LoVo (cell line): ENCODE measurements at places on chromosomes 3 and 15.

DNA sequence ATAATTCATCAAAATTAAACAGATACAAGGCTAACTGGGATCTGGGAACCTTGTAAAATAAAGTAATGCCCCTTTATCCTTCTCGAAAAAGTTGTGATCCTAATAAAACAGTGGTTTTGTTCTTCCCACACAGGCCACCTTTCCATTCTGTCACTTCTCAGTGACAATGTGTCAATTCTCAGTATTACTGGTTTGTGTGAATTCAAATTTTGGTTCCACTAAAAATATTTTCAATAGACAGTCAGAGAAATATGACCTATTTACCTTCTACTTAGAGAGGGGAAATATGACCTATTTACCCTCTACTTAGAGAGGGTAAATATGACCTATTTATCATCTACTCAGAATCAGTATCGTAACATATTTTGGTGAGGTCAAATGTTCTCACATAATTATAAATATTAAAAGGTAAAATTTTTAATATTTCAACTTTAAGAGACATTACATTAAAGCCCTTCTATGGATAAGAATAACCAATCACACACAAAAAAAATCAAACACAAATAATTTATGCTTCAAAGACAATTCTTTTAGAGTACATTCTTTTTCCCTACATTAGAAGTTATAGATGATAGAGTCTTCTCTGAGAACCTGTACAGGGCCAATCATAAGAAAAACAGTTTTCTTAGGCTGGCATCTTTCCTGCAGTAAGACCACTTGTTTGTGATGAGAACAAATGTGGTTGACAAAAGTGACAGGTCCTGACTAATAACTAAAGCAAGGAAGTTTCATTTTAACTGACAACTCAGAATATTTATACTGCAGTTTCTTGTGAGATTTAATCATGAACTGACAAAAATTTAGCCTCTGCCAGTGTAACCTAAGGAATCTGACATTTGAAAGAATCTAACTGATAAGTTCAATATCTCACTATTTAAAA lies 323.3 kb downstream of the DIPK2A start:
- DNase-seq = no peak

DNA sequence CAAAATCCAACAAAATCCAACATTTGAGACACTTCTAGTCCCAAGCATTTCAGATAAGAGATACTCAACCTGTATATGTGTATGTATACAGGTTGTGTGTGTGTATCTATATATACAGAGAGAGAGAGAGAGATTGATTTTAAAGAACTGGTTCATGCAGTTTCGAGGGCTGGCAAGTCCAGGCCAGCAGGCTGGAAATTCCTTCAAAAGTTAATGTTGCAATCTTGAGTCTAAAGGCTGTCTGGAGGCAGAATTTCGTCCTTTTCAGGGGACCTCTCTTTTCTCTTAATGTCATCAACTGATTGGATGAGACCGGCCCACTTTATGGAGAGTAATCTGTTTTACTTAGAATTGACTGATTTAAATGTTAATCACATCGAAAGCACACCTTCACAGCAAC lies 199.6 kb upstream of the IL12A start:
- no peak for DNase-seq

DNA sequence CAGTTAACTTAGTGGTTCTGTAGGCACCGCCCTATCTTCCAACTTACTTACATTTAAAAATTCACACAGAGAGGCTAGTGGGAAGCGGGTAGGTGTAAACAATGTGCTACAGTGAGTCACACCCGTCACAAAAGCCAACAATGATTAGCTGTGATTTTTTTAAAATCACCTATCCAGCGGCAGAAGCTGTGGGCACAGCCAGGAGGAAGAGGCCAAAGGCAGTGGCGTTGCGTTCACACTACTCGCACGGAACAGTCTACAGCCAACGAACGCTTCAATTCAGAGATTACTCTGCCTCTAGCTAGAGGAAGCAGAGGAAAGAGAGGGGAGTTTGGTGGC lies 2.5 kb upstream of the NLGN1 start:
- peak; percentile 54 for DNase-seq

DNA sequence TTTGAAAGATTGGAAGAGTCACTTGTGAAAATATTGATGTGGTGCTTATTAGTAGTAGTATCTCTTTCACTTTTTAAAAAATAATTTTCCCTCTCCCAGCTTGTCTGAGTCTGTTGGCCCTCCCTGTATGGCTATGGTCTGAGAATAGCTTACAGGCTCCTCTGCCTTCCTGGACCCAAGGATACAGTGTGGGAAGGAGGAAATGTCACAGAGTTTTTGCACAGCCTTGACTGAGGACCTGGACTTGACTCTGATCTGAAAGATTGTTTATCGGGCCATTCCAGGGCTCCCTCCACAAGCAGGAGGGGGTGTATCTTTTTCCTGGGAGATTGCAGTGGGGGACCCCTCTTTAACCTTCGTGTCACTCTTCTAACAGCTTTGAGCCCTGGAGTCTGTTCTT lies 59.7 kb downstream of the TLNRD1 start:
- no peak for DNase-seq

- DNase-seq = no peak
Measured at GRCh38 chr15:66046751-66047150, 177.5 kb downstream of the RAB11A start.

- DNase-seq = no peak
Measured at GRCh38 chr3:67635806-67636205, 18.6 kb downstream of the SUCLG2 start.

DNA sequence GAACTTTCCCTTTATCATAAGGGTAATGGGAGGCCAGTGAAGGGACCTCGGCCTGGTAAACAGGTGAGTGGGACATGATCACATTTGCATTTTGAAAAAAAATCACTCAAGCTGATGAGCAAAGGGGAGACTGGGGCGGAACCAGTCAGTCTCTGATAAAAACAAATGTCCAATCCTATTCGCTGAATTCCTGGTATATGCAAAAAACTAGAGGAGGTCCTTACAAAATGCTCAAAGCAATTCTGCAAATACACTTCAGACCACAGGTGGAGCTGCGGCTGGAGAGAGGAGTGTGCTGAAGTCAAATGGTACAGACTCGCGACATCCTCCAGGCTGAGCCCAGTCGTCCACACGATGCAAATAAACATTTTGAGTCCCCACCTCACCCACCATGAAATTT lies 166.7 kb downstream of the FOXP1 start:
- DNase-seq = no peak

DNA sequence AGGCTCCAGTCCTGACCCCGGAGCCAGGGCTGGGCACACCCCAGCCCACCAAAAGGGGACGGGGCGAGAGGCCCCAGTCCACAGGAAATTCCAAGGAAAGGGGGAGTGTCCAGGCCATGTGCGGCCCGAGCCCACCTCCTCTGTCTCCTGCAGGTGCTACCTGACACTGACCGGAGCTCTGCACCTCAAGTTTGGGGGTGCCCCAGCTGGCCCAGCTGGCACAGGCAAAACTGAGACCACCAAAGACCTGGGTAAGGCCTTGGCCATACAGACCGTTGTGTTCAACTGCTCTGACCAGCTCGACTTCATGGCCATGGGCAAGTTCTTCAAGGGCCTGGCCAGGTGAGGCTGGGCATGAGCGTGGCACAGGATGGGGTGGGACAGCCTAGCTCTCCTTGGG lies 44.9 kb downstream of the DNAH1 start:
- no peak for DNase-seq

GRCh38 chr15:70437882-70438451 lies 325.4 kb downstream of the UACA start:
- no peak for DNase-seq

- DNase-seq = no peak
Measured at GRCh38 chr15:37087131-37087588, 13.2 kb downstream of the MEIS2 start.

DNA sequence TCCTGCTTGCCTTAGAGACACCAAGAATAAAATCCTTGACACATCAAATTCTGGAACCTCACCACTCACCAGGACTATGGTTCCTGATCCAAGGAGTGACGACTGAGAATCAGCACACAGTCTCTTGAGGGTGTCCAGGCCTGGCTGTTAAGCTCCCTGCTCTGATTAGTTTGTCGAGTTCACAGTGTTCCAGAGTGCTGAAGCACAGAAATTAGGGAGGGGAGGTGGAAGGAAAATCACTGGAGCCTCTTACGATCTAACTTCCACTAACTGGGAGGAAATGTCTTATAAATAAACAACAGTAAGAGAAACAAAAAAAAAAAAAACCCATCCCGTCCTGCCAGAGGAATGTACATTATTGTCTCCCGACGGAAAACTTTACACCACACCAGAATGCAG lies 330.2 kb downstream of the TIGIT start:
- no peak for DNase-seq

DNA sequence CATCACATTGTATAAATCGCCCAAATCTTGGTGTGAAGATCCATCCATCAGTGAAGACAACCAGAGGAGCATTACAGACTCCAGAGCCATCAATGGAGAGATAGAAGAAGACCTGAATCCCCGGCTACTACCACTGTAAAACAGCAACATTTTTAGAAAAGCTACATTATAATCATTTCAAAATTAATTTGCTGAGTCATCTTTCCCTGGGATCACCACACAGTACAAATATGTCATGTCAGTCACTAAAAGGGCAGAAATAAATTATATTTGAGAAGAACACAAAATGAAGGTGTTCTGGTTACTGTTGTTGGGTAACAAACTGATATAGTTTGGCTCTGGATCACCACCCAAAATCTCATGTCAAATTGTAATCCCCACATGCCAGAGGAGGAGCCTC lies 218.5 kb upstream of the STT3B start:
- no peak for DNase-seq

DNA sequence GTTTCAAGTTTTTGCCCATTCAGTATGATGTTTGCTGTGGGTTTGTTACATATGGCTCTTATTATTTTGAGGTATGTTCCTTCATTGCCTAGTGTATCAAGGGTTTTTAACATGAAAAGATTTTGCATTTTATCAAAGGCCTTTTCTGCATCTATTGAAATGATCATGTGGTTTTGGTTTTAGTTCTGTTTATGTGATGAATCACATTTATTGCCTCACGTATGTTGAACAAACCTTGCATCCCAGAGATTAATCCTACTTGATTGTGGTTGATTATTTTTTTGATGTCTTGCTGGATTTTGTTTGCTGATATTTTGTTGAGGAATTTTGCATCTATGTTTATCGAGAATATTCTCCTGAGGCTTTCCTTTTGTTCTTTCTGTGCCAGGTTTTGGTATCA lies 39.4 kb downstream of the TMCO5A start:
- DNase-seq = no peak

DNA sequence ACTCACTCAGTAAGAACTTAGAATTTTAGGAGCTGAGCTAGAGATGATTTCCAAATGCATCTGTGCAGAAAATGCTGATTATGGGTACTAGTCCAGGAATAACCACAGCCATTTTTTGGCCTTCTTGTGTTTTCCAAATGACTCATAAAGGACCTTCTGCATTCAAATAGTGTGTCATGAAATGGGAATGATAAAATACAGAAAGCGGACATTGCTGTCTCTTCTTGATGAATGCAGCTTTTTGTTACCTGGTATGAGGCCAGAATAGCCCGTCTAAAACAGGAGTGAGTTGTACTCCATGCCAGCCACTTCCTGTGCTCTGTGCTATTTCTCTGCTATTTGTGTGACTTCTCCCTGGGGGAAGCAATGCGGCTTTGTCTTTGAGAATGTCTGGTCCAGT lies 20.5 kb upstream of the FRMD5 start:
- DNase-seq = no peak

GRCh38 chr15:75836959-75837334 lies 6.3 kb upstream of the UBE2Q2 start:
- no peak for DNase-seq

GRCh38 chr3:16480861-16481545 lies 32.5 kb downstream of the RFTN1 start:
- DNase-seq = no peak

- no peak for DNase-seq
Measured at GRCh38 chr3:53256704-53257055, 858 bp upstream of the TKT start.

DNA sequence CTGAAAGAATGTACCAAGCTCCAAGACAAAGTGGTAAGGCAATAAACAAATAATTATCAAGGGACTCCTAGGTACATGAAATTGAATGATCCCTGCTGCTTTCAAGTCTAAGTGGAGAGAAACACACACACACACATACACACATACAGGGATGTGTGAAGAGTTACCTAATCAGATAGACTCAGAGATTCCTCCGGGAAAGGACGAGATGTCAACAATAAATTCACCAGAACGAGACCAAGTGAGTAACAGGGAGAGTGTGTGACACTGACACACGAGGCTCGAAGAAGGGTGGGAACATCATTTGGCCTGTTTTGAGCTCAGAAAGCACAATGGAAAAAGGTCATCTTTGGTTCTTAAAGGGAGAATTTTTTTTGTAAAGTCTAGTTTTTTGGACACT lies 13.4 kb downstream of the LRIG1 start:
- no peak for DNase-seq

GRCh38 chr15:58771621-58772250 lies 634 bp downstream of the MINDY2 start:
- peak; percentile 42 for DNase-seq

DNA sequence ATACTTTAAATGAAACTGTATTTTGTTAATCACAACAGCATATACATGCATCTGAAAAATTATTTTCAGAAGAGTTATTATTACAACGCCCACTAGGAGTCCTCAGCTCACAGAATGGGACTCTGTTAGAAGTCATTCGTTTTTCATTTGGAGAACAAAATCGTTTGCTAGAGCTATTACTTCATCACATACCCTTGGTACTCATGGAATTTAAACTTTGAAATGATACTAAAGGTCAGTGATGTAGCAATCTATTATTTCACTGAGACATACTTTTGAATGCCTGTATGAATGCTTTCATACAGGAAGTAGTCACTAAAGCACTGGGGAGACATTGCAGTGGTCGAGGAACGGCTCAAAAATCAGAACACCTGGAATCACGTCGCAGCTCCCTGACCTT lies 198.1 kb downstream of the MBNL1 start:
- peak; percentile 6 for DNase-seq

DNA sequence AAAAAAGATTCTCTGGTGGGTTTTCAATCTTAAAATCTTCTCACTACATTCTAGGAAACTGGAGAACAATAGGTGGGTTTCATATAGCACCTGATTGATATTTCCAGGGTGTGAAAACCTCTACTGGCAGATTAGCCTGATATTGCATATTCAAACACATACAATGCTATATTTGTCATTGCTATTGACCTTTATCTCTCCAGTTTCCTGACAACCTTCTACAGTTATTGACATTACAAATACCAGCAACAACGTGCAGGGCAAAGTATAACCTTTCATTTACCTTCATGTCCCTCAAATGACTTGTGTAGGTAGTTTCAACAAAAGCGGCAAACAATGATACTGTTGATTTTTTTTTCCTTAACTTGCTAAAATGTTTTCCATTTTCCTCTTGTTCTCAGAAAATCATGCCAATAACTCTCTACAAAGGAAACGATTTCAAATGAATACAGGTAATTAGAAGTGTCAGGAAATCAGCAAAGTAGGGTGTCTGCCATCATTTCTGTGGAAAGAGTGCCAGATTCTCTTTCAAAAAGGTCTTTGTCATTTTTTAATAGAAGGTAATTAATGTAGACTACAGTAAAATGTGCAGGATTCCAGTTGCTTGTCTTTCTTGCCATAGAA lies 72.6 kb upstream of the CDIN1 start:
- no peak for DNase-seq

DNA sequence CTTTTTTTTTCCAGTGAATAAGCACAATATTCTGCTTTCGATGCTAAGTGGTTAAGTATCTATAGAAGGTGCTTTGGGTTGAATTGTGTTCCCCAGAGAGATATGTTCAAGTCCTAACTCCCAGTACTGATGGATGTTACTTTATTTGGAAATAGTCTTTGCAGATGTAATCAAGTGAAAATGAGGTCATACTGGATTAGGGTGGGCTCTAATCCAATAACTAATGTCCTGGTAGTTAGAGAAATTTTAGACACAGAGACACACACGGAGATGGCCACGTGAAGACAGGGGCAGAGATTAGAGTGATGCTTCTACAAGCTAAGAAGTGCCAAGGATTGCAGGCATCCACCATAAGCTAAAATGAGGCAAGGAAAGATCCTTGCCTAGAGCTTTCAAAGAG lies 662.3 kb downstream of the NAALADL2 start:
- no peak for DNase-seq
